ENCODE measurements at places on chromosomes 3 and 15.

DNA sequence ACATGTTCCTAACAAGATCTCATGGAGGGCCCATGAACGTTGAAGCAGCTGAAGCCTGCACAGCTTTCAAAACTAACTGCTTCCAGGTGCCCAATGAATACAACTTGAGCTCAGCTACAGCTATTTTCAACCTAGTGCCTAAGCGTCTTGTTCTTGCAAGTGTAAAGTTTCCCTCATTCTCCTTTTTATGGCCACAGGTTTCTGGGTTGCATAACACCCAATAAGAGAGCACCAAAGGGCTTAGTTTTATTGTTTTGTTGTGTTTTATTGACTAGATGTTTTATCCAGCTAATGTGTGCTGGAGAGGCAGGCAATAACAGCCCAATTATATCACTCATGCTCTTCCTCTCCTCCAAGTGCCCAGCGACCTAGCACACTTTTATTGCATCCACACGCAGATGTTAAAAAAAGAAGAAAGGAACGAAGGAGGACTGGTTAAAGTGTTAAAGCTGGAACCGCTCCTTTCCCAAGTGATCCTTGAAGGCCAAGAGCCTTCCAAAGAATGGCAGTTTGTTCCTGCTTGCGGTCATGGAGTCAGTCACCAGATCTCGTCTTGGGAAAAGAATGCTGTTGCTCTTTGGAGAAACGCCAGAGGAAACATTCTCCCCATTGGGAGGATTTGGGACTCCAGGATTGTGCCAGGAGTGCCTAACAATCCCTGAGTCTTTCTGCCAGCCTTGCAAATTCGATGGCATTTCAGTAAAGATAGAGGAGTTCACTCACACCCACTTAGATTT, 156.9 kb downstream of the MEX3B start:
- DNase-seq, result no peak

DNA sequence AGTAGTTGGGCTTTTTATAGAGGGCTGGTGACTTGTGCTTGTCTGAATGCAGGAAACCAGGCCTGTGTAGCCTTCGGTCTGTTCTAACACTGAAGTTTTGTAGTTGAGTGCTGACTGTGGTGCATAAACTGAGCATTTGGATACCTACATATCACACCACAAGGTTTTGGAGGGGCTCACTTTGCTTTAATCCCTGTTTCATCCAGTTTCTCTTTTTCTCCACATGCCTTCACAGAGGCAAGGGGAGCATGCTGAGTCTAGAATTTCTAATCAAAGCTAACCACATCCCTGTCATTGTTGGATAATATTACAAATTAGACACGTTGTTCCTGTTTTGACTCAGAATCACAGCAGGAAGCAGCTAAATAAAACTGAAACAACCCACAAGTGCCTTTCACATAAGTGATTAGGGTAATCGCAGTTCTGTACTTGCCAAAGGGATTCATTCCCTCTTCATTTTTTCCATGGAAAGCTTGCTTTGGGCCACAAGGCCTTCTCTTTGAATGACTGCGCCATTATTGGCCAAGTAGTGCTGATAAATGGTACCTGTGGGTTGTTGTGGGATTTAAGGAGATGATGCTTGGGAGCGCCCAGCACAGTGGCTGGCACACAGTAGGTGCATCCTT, 48.9 kb downstream of the TGFBR2 start:
- DNase-seq, result no peak

DNA sequence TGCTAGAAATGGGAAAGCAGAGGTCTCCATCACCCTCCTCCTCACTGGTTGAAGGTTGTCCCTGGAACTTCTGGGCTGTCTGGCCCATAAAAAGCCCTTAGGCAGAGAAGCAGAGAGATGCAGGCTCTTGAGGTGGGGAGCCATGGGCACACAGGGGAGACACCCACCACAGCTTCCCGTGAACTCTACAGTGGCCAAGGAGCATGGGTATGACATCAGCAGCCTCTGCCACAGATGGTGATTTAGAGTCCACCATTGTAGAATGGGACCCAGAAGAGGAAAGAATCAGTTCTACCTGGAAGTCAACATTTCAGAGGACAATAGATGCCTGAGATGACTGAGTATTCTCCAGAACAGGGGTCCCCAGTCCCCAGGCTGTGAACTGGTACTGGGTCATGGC, 105.6 kb upstream of the LRRN1 start:
- no peak for DNase-seq

- DNase-seq, result no peak
These were observed 245.2 kb downstream of the NFKBIZ start for GRCh38 chr3:102094506-102094905.

- DNase-seq, result no peak
These were observed 5.7 kb upstream of the APEH start for GRCh38 chr3:49668414-49668797.

DNA sequence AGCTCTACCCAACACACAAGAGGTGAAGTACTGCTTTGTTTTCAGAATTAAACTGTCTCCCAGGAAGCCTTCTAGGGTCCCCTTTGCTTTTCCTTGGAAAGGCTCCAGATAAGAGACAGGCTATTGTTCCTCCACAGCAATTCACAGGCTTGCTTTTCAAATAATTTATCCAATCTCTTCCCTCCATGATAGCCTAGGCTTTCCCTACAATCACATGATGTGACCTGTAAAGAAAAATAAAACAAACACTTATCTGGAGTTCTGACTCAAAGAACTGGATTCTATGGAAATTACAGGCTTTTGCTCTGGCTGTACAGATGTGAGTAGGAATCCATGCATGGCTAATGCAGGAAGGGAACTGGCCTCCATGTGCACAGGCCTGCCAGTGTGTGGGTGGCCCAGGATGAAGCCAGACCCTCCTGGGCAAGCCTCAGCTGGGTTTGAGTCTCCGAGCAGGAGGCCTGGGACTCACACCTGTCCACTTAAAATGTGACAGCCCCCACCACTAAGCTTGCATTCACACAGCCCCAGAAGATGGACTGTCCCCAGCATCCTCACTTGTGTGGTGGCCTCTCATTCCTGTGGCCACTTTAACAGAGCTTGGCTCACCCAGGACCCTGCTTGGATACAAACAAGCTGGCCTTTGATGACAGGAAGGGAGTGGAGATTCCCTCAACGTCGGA, 75.8 kb upstream of the LEKR1 start:
- no peak for DNase-seq

DNA sequence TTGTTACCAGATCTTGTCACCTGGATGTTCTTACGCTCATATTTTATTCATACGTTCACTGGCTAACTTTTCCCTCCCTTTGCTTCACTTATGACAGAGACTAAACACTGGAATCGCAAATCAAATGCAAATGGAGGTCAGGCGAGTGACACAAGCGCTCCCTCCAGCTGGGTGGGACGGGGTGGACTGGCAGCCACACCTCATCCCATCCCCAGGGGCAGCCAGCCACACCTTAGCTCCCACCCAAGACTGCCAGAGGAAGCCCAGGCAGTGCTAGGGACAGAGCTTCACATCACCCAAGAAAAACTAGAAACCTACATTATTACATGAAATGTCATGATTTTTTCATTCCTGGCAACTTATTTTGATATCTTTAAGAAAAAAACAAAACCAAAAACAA, 366.2 kb downstream of the ERC2 start:
- DNase-seq, result no peak

All from right lobe of liver (tissue), 6 donors.